ENCODE measurements at places on chromosomes 11 and 22.

DNA sequence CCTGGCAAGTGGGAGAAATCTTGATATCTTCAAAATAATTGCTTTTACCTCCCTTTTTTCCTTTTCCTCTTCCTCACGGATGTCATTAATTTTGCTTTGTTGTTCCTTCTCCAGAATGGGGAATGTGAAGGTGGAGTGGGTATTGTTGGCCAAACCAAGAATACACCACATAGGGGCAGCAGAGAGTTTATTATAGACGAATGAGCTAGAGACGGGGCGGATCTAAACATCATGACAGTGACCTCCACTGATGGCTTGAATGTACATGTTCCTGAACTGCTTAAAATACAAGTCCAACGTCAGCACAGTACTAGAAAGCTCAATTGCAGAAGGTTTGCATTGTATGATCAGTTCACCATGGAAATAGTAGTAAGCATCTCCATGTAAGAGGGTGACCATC lies 122.3 kb upstream of the SNX19 start:
- no peak for DNase-seq

GRCh38 chr11:76087749-76088148 lies 118.6 kb downstream of the WNT11 start:
- no peak for DNase-seq

DNA sequence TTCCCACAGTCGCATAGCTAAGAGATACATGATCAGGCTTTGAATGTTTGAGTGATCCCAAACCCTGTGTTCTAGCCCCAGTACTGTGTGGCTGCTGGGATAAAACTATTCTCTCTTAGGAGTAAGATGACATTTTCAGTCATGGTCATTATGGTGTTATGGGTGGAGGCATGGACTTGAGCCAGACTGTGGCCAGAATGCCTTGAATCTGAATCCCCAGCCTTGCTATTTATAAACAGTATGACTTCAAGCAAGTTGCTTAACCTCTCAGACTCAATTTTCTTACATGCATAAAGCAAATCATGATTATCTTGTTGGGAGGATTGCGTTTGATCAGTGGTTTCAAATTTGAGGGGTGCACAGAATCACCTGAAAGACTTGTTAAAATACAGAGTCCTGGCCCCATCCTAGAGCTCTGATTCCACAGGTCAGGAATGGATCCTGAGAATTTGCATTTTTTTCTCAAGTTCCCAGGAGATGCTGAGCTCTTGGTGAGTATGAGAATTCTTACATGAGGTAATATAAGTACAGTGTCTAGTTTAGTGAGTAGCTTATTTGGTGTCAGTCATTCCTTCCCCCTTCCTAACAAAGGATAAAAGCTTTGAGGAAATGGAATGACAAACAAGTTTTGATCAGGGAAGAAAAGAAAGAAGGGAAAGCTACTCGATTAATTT lies 571.7 kb downstream of the METTL15 start:
- no peak for DNase-seq

GRCh38 chr11:34799848-34800247 lies 116.3 kb downstream of the APIP start:
- DNase-seq = no peak

GRCh38 chr11:25943777-25944661 lies 387.9 kb upstream of the ANO3 start:
- no peak for DNase-seq

DNA sequence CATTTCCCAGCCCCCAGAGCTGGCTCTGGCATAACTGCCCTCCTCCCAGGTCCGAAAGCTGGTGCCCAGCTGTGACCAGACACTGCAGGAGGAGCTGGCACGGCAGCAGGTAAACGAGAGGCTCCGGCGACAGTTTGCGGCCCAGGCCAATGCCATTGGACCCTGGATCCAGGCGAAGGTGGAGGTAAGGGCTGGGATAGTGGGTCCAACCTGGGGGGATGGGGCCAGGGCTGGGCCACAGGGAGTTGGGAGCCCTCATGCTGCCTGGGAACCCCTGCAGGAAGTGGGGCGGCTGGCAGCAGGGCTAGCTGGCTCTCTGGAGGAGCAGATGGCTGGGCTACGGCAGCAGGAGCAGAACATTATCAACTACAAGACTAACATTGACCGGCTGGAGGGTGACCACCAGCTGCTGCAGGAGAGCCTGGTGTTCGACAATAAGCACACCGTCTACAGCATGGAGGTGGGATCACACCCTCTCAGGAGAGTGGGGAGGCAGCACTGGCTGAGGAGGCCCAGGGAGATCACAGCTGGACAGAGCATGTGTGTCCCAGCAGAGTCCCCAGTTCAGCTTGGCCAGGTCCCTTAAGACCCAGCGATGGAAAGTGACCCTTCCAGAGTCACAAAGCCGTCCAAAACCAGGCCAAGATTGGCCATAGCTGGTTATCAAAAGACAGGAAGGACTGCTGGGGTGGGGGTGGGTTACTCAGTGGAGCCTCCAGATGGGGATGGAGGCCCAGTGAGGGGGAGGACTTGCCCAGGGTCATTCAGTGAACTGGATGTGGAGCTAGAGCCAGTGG lies 7.0 kb downstream of the CTSF start:
- DNase-seq = no peak

- DNase-seq = no peak
These were observed 29.6 kb upstream of the FJX1 start for GRCh38 chr11:35588627-35589026.

- DNase-seq = no peak
These were observed 55.8 kb downstream of the IRAG1 start for GRCh38 chr11:10637731-10638151.

- DNase-seq = no peak
These were observed 110.8 kb downstream of the ARHGAP8 start for GRCh38 chr22:44862981-44863860.

DNA sequence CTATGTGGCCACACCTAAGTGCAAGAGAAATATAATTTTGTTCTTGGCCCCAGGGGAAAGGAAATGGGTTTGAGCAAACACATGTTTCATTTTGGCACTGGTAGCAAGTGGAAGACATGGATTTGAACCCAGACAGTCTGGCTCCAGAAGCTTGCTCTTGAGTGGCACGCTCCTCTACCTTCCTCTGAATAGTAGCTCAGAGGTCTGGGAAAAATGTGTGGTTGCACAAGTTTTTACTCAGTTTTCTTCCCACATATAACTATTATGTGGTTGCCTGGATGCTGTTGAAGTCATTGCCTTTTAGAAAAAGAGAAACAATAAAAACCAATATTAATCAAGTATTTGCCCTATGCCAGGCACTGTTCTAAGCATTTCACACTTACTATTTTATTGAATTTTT lies 16.3 kb downstream of the PARVA start:
- DNase-seq = no peak

DNA sequence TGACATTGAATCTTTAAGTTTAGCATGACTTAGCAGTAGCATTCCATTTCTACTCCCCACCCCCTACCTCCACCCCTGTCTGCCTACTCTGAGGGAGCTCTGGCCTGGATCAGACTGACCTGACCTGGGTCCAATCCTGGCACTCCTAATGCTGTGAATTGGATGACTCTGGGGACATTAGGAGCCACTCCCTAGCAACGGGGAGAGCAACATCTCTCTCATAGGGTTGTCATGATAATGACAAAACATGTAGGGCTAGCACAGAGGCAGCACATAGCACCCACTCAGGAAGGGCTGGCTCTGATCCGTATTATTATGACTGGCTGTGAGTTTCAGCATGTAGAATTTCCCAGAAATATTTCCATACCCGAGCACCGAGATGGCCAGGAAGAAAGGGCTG lies 40.5 kb downstream of the CABIN1 start:
- no peak for DNase-seq

DNA sequence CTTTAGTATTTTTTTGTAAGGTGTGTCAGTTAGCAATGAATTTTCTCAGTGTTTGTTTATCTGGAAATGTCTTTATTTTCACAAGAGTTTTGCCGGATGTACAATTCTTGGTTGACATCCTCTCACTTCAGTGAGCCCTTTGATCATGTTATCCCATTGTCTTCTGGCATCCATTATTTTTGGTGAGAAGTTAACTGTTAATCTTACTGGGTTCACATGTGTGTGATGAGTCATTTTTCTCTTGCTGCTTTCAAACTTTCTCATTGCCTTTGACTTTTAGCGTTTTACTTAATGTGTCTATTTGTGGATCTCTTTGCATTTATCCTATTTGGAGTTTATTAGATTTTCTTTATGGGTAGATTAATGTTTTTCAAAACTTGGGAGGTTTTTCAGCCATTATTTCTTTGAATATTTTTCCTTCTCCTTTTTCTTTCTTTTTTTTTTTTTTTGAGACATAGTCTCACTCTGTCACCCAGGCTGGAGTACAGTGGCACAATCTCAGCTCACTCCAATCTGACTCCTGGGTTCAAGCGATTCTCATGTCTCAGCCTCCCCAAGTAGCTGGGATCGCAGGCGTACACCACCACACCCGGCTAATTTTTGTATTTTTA lies 100.5 kb upstream of the RRM1 start:
- no peak for DNase-seq

GRCh38 chr11:79406376-79406775 lies 34.5 kb downstream of the TENM4 start:
- no peak for DNase-seq

GRCh38 chr22:33666279-33666960 lies 253.9 kb downstream of the LARGE1 start:
- DNase-seq = no peak

DNA sequence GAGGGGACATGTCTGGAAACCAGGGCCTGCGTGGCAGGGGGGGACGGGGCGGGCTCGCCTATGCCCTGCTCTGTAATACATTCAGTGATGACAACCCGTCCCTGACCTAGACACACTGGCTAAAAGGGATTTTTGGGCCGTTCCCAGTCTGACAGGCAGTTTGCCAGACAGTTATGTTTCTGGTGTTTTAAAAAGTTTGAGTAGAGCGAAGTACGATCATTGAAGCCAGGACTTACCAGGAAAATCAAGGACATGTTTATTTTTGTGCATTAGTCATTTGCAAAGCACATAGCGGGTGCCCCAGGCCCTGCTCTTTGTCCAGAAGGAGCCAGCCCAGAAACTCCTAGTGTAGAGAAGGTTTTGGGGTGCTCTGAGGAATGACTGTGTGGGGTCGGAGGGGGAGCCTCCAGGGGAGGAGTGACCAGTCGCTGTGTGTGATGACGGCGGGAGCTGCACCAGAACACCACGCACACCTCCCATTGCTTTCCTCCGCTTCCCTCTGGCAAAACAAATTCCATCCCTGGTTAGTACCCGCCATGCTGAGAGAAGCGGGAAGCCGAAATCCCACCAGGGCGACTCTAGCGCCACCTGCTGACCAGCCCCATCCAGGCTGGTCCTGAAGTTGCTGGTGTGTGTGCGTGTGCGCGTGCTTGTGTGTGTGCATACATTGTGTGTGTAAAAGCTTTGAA lies 50.8 kb downstream of the FBLN1 start:
- peak; percentile 73 for DNase-seq

- no peak for DNase-seq
These were observed 78.9 kb upstream of the FGF3 start for GRCh38 chr11:69898123-69898522.

DNA sequence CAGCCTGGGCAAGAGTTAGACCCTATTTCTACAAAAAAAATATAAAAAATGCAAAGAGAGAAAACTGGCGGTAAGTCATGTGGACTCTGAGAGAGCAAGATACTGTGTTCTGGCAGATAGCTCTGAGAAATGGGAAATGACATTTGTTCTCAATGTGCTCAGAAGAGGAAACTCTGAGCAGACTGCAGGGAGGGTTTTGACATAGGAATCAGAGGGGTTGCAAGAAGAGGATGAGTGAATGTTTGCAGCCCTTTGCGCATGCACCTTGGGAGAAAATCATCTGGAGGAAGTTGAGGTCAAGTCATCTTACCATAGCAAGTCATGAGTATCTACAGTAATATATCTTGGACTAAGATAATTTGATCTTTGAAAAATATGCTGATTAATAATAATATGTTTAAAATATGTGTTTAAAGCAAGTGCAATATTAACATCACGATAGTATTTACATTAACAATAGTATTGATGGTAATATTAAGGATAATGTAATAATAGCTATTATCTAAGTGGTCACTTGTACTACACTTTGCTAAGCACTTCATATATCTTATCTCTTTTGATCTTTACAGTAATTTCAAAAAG lies 2.6 kb downstream of the ACER3 start:
- no peak for DNase-seq

GRCh38 chr22:29343313-29343805 lies 27.9 kb upstream of the RASL10A start:
- DNase-seq = peak; percentile 32

DNA sequence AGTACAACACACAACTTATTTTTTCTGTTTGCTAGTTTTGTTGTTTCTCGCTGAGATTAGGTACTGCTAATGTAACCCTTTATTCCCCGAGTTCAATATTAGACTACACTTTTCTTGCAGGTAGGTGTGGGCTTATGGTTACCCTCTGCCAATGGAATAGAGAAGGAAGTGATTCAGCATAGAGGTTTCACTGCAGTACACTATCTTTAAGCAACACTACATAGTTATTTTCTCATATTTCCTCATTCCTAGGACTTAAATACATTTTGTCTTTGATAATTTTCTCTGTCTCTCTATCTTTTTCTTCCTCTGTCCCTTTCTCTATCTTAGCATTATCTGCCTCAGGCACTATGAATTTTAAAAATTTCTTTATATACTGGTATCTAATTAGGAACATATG lies 791.0 kb downstream of the FAM181B start:
- no peak for DNase-seq

- DNase-seq = no peak
These were observed 13.8 kb downstream of the ATP5MG start for GRCh38 chr11:118415062-118415738.

GRCh38 chr22:30397656-30398635 lies 1.1 kb downstream of the SEC14L2 start:
- no peak for DNase-seq

DNA sequence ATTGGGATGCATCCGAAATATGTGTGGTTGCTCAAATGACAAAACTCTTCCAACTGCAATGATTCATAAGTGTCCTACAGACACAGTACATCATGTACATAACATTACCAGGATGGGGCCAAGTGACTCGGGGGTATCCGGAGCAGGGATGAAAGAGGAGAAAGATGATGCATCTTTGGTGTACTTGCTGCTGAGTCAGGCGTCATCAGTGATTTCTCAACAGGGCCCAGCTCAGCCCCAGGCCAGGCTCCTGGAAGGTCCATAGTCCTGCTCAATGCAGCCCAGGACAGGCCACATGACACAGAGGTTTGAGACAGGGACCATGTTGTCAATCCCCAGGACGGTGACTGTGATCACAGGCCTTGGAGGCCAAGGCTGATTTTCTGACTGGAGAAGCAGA lies 59.3 kb downstream of the GGTLC2 start:
- no peak for DNase-seq

- DNase-seq = no peak
These were observed 13.8 kb downstream of the UQCR10 start for GRCh38 chr22:29780748-29781676.

GRCh38 chr11:123559523-123559955 lies 94.9 kb downstream of the SCN3B start:
- DNase-seq = peak; percentile 23

DNA sequence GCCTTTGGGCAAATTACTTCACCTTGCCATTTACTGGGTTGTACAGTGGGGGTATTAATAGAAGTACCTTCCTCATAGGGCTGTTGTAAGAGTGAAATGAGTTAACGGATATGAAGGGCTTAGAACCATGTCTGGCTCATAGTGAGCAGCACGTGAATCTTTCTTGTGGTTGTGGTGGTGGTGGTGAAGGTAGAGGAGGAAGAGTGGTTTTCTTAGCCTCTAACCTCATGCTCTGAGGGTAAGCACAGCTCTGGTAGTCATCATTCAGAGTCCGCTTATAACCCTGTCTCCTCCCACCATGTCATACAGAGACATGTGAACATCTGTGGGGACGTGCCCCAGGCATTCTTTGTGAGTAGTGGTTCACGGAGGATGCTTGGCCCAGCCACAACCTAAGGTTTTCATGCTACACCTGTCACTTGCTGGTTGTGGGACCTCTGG lies 43.6 kb downstream of the TEAD1 start:
- DNase-seq = no peak

GRCh38 chr11:134340354-134340964 lies 8.7 kb downstream of the GLB1L2 start:
- no peak for DNase-seq
